ENCODE measurements at places on chromosomes 16 and 17.

- DNase-seq, result no peak
Measured at GRCh38 chr16:89417352-89417751, 73.0 kb downstream of the ANKRD11 start.

GRCh38 chr17:78101112-78101511 lies 27.4 kb downstream of the TMC6 start:
- no peak for DNase-seq

DNA sequence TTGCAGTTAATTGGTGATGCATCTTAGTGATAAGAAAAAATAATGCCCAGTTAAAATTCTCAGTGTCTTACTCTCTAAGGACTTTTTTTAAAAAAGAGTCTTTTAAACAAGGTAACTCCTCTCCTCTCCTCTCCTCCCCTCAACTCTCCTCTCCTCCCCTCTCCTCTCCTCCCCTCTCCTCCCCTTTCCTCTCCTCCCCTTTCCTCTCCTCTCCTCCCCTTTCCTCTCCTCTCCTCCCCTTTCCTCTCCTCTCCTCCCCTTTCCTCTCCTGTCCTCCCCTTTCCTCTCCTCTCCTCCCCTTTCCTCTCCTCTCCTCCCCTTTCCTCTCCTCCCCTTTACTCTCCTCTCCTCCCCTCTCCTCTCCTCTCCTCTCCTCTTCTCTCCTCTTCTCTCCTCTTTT lies 675.9 kb upstream of the RBFOX1 start:
- DNase-seq, result no peak

- no peak for DNase-seq
Measured at GRCh38 chr16:50263940-50264929, 2.1 kb upstream of the ADCY7 start.

DNA sequence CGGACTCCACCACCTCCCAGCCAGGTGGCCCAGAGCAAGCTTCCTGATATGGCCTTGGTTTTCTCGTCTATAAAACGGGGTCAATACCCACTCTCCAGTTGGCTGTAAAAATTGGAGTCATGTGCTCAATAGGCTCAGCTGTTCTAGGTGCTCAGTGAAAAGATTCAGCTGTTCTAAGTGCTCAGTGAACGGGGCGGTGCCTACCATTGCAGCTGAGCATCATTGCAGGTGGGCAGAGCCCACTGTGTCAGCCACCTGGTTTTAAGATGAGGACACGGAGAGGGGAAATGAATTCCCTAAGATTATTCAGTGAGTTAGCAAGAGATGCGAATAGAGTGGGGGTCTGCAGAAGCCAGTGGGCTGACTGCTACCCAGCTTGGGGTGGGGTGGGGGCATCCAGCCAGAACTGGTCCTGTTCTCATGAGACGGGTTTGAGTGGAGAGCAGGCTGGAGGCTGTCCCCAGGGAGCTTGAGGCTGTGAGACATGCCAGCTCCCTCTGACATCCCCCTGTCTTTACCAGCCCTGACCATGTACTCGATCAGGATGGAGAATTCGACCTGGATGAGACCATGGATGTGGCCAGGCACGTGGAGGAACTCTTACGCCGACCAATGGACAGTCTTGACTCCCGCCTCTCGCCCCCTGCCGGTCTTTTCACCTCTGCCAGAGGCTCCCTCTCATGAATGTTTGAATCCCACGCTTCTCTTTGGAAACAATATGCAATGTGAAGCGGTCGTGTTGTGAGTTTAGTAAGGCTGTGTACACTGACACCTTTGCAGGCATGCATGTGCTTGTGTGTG lies 21.9 kb downstream of the STAT5A start:
- no peak for DNase-seq

DNA sequence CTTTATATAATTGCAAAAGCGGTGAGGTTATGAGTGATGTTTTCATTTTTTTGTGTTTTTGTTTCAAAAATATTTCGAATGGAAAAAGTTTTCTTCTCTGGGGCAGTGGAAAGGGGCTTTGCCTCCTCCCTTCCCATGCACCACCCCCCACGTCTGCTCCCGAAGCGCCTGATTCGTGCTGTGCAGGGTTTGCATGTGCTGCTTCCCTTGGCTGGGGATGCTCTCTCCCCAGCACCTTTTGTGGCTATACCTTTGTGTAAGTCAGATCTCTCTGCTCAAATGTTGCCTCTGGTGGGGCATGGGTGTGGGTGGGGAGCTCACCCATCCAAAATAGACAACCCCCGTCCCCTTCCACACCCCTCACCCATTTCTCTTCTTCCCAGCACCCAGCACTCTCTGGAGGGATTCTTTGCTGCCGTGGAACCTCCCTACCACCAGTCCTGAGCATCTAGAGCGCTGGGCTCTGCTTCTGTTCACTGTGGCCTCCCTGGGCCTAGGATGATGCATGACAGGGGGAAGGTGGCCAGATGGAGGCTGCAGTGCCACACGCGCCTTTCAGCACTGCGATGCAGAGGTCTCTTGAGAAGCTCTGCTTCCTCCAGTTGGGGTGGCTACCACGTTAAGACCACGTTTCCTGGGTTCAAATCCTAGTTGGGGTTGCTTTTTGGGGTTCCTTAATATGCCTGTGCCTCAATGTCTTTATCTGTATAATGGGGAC lies 71.2 kb downstream of the IRF8 start:
- no peak for DNase-seq

GRCh38 chr17:71765437-71765836 lies 355.4 kb upstream of the SOX9 start:
- no peak for DNase-seq

- no peak for DNase-seq
Measured at GRCh38 chr16:999677-1000076, 18.1 kb downstream of the SOX8 start.

DNA sequence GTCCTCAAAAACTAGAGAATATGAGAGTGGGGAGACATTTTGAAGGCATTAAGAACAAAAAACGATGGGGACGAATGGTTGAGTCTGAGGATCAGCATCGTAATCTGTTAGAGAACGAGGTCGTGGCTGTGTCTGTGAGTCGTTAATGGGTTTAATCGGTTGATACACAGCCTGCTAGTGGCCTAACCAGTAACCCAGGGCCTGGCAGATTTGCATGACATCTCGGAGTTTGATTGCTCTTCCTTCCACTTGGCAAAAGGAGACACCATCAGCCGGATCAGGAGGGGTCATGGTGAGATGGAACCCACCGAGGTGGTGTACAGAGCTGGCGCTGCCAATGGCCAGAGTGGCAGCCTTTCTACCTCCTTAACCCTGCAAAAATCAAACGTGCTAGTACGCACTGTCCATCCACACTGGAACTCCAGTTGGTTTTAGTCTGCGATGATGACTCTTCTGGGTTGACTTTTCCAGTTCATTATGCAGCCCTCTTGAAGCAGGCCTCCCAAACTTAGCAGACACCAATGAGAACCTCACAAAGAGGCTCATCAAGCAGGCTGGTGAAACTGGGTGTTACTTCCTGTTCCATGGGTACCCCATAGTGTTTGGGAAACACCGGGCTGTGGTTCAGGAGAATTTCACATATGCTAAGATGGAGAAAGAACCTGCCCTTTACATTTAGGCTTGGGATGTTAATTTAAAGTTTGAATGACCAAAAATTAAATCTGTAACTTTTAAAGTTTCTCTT lies 4.1 kb downstream of the HS3ST3B1 start:
- no peak for DNase-seq

GRCh38 chr17:66340720-66341119 lies 38.3 kb downstream of the PRKCA start:
- no peak for DNase-seq

- DNase-seq, result no peak
Measured at GRCh38 chr16:4344983-4345835, 5.9 kb downstream of the PAM16 start.

DNA sequence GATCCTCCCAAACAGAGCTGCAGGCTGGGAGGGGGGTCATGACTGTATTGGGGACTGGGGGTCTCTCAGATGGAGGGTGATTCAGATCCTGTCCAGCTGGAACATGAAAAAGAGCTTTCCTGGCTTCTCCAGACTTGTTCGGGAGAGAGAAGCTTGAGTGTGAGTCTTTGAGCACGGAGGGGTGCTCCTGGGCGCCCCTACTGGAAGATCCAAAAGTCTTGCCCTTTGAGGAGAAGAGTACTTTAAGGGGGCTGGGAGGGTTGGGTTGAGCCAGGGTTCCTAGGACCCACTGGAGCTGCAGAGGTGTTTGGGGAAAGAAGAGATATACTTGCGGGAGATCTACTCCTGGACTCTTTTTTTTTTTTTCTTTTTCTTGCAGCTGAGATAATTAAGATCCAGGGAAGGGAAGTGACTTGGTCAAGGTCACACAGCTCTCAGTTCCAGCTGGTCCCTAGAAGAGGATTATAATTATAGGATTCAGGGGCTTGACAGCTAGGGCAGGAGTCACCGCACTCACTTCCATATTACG lies 8.4 kb downstream of the RARA start:
- peak; percentile 73 for DNase-seq

DNA sequence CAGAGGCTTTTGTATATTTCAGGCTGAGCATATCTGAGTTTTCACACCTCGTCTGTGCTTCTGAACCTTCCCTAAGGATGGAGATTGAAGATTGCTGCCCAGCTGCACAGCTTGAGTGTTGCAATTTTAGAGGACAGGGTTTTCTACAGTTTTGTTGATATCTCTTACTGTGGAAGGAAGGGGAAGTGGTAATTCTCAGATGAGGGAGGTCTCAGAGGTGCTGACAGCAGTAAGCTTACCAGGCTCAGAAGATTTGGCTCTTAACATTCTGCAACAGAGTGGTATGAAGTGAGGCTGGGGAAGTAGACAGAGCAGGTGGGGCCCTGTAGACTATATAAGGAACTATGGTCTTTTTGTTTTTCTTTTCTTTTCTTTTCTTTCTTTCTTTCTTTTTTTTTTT lies 45.8 kb upstream of the ARHGAP17 start:
- no peak for DNase-seq

- DNase-seq, result no peak
Measured at GRCh38 chr16:29321585-29321984, 84.9 kb downstream of the NPIPB11 start.

- no peak for DNase-seq
Measured at GRCh38 chr17:66932311-66932710, 32.2 kb upstream of the CACNG4 start.

- DNase-seq, result no peak
Measured at GRCh38 chr17:17364338-17364667, 61.1 kb downstream of the NT5M start.

- no peak for DNase-seq
Measured at GRCh38 chr17:33209671-33210070, 83.4 kb downstream of the ASIC2 start.

- DNase-seq, result no peak
Measured at GRCh38 chr16:21060027-21060510, 90.6 kb downstream of the DNAH3 start.

DNA sequence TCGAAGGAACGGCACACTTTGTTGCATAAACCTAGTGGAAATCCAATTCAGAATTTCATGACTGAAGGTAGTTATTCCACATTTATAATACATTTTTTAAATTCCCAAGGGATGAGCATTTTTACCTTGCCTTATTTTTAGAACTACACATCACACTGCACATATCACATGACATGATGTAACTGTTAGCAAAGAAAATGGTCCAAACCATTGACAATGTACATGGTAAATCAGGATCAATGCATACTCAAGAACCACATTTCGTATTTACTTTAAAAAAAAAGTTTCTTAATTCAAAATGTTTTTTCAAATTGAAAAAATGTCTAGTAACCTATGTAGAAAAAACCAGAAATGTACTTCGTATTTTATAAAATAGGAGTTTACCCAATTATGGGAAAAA lies 2.5 kb downstream of the KANSL1 start:
- no peak for DNase-seq

DNA sequence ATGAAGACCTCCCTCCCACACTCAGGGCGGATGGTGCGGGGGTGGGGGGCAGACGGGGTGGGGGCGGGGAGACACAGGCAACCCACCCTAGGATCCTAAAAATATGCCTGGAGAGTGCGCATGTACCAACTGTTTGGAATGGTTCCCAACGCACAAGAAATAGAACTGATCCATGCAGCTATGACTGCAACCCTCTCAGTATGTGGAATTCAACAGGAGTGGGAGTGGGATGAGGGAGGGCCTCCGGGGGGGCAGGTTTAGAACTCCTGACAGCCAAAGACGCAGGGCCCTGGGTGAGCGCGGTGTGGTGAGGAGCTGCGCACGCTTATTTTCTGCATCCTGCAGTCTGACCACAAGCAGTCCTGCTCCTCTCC lies 1.1 kb upstream of the P2RX5 start:
- DNase-seq, result no peak

DNA sequence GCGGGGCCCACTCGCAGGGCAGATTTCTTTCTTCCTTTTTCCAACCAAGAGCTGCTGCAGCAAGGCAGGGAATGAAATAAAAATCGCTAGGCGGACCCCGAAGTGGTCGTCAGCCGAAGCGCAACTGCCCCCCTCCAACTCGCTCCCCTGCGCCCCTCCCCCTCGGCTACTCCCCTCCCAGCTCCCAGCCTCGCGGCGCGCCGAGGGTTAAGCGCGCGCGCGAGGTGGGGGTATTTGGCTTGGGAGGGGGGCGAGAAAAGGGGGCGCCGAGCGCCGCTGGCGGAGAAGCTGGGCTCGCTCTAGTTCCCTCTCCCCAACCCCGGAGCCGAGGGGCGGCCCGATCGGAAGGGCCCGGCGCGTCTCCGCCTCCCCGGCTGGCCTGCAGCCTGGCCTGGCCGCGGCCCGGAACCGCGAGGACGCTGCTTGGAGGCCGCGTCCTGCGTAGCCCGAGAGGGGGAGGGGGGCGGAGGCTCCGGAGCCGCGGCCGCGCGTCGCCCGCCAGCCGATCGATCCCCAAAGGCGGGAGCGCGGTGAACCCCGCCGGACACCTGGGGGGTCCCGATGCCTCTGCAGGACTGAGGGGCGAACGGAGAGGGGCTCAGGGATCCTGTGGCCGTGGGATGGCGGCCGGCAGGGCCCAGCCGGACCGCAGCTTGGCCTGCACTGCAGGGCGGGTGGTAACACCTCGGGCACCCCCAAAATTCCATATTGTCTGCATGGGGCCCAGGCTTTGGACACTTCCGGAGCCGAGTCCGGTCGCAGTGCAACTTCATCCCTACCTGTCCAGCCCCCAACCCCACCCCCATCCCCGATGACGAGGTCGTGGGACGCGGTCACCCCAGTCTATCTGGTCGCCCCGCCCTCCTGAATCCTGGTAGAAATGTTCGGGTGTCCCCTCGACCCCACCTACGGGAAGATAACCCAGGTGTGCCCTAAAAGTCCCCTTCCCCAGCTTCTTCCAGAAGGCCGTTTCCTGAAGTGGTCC lies 4.9 kb upstream of the CBX4 start:
- no peak for DNase-seq

- no peak for DNase-seq
Measured at GRCh38 chr17:4836221-4836620, 3.1 kb downstream of the MINK1 start.

DNA sequence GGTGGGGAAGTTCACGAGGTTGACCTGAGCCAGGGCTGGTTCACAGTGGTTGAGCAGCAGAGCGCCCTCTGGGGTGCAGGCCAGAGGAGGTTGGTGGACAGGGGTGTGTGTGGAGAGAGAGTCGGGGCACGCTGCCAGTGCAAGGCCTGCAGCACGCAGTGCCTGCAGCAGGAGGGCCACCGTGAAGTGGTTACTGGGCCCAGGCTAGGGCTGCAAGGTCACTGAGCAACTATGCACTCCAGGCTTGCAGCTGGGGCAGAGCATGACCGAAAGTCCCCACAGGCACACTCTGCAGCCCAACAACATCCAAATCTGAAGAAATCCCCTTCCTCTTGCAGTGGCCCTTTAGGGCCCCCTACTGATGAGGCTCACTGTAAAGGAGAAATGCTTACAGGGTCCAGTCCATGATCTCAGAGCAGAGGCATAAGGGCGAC lies 89.1 kb upstream of the NOL11 start:
- DNase-seq, result no peak

All from stimulated activated effector memory CD8-positive, alpha-beta T cell treated with anti-CD3 and anti-CD28 coated beads, Interleukin-12 subunit alpha, Interleukin-12 subunit beta, amount 100 ng/mL, for 72 hours (primary cell).